Hematopoietic multipotent progenitor cell treated with erythropoietin and hydrocortisone succinate and interleukin-3 and kit ligand, for 8 days (in vitro differentiated cells): ENCODE measurements at places on chromosomes 3 and 15.

DNA sequence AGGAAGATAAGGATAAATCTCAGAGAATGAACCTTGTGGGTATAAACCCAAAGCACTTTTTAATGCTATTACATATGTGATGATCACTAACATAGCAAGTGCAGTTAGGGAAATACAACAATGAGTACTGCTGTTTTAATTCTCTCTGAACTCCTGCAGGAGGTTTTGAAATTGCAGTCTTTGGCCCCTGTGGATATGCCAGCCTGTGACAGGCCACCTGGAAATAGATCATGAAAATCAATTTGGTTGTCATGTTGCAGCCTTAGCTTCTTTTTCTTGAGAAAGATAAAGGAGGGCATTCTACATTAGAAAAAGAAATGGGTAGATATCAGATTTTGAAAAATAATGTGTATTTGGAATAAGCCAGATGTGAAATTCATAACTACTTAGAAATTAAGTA, 103.6 kb downstream of the RSRC1 start:
- DNase-seq = no peak

DNA sequence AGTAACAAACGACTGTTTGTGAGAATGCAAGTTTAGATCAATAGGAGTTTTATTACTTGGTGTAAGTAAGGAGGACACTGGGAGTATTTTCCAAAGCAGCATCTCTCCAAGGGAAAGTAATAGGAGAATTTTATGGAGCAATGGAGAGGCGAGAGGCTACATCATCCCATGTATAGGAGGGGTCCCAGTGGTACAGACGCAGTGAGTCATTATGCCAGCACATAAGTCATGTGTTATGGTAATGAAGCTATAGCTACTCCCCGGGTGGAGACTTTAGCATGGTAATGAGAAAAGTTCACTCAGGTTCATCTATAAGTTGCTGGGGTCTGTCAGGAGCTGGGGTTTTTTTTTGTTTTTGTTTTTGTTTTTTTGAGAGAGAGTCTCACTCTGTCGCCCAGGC, 29.5 kb upstream of the ZNF445 start:
- DNase-seq = no peak

DNA sequence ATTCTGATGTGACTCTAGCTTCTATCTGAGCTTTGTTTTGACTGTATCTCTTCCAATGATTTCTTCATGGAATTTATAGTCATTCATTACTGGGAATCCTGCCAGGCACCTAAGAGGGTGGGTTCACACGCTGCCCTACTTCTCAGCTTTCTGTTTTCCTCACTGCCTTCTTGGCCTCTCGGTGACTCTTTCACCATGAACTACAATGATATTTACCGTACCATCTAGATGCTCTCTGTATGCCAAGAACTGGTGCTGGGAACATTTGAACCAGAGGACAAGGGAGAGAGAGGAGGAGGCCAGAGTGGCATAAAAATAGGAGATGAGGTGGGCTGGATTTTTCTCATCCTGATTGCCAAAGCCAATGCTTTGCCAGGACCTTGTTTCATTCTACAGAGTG, 280.0 kb upstream of the P2RY1 start:
- no peak for DNase-seq

DNA sequence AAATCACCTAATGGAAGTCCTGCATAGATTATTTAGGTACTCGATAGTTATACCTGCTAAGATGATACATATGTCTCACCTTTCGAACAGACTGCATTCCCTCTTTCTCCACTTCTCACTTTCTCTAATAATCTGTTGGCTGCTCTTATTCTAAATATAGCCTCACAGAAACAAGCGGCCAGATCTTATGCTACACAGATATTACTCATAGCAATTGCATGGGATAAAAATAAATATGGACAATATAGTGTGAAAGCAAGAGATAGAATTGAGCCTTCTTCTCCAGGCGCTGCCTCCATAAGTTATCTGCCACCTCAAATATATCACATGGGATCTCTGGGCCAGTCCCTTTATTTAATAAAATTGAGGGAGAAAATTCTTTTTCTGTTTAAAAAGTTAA, 29.5 kb upstream of the TGFBR2 start:
- no peak for DNase-seq

GRCh38 chr3:197406266-197406665, 107.9 kb upstream of the DLG1 start:
- no peak for DNase-seq

DNA sequence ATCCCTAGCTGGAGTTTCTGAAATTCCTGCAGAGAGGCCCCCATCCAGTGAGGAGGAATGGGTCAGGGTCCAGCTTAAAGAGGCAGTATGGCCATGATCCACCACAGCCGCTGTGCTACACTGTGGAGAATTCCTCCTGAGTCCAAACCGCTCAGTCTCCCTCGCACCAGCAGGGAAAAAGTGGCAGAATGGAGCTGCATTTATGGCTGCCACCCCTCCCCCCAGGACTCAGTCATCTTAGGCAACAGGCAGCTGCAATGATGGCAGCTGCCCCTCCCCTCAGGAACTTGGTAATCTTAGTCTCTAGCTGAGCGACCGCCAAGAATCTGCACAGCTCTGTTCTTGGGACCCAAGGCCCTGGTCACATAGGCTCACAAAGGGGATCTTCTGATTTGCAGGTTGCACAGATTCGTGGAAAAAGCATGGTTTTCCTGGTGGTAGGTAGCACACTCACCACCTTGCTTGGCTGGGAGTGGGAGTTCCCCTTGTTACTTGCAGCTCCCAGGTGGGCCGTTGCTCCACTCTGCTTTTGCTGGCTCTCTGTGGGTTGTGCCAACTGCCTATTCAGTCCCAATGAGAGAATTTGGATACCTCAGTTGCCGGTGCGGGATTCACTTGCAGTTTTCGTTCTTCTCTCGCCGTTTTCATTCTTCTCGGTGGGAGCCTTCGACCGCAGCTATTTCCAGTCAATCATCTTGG, 204.1 kb downstream of the STXBP5L start:
- no peak for DNase-seq

- no peak for DNase-seq
Observed at GRCh38 chr3:192902549-192902948, 15.1 kb downstream of the MB21D2 start.

DNA sequence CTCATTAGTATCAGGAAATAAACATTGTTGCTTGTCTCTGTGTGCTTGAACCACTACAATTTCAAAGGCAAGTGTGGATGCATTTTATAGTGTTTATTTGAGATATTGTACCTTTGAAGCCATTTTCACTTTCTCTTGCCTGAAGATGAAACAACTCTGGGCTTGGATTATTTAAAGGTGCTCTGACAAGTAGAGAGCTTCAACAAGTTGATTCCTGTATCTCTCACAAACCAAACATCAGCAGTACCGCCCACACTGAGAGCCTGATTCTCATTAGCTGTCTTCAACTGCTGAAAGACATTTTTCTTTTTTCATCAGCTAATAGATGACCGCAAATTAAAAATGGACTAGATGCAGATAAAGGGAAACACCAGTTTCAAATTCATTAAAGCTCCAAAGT, 806 bp upstream of the CERS3 start:
- DNase-seq = no peak

DNA sequence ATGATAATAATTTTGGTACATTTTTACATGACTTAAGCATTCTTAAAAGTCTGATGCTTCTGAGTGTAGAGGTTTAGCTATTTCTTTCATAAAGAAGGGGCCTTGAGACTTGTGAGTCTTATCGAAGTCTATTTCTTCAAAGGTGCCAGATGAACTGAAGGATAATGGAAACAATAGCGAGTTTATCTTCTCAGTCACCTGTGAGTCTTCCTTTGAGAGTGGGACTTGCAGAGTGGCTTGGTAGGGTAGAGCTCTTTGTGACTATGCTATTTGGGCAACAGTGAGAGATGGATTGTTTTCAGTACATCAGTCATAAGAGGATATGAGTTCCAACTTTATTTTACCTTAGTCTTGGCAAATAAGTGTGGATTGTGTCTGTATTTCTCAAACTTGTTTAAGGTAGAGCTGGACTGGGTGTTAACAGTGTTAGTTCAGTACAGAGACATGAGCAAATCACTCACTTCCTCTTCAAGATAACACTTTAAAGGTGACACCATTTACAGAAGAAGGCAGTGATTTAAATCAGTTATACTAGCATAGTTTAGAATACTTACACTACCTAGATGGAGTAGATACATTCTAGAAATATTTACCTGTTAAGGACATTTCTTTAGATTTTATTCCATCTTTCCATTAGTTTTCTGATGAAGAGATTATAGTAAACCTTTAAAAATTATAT, 3.2 kb downstream of the AKAP13 start:
- DNase-seq = no peak

- no peak for DNase-seq
Observed at GRCh38 chr3:188219147-188219546, 65.2 kb downstream of the LPP start.

GRCh38 chr15:57692709-57693108, 13.8 kb upstream of the POLR2M start:
- DNase-seq = no peak

- DNase-seq = no peak
Observed at GRCh38 chr15:50735156-50735555, 30.4 kb downstream of the SPPL2A start.

DNA sequence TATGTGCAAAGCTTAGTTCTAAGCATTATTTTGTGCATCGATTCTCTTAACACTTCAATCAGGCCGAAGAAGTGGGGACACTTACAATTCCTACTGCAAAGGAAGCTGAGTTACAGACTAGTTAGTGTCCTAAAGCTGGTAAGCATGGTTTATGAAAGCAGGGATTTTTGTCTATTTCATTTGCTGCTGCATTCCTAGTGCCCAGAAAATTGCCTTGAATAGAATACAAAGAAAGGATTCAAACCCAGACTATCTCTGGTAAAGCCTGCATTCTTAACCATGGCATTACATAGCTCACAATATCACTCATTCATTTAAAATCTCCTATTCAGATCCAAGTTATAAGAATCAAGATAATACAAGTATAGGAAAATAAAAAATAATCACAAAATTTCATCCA, 24.4 kb upstream of the CPOX start:
- DNase-seq = no peak
